Endodermal cell (in vitro differentiated cells): ENCODE measurements at places on chromosomes 11 and 22. TPM values are rescaled to one million over a fixed set of nuclear protein-coding genes. Genes with fewer than 3 reads are reported as not detected.

TRIM49C gene
- total RNA-seq = not detected in 3 replicates

CEP126 gene
- total RNA-seq = 1.6 and 1.9 TPM in 2 replicates

SCGB1A1 gene
- total RNA-seq = not detected in 3 replicates

PRRG4 gene
- total RNA-seq = 1.2 to 3.7 TPM (median 3.5 TPM) in 3 replicates

RFPL2 gene
- 1.8 to 2.9 TPM (median 2.1 TPM) in 3 replicates for total RNA-seq

KRTAP5-1 gene
- total RNA-seq = not detected in 3 replicates

WNT11 gene
- total RNA-seq = 0.53 to 2.3 TPM (median 0.65 TPM) in 3 replicates

SLC22A6 gene
- not detected in 3 replicates for total RNA-seq

CDC42EP2 gene
- 0.80 to 5.9 TPM (median 3.3 TPM) in 3 replicates for total RNA-seq

DNA sequence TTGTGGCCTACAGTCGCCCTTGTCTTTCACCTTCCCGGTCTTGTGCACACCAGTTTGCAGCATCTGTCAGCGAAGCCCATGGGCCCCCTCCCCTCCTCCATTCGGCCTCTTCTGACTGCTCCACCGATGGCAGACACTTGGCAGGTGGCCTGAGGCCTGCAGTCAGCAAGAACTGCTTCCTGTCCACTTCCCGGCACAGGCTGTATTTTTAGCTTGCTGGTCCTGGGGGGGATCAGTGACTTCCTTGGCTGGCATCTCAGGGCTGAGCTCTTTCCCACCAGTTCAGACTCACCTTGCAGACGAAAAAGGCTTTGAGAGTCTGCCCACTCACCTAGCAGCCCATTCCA, 106.4 kb downstream of the SYN3 start:
- DNase-seq = no peak

GRCh38 chr11:46661836-46662235, 38.6 kb downstream of the ARHGAP1 start:
- no peak for DNase-seq

- no peak for DNase-seq
These were observed 7.4 kb upstream of the NPTXR start for GRCh38 chr22:38850941-38851849.

GRCh38 chr11:19874266-19874665, 161.6 kb downstream of the NAV2 start:
- no peak for DNase-seq

DNA sequence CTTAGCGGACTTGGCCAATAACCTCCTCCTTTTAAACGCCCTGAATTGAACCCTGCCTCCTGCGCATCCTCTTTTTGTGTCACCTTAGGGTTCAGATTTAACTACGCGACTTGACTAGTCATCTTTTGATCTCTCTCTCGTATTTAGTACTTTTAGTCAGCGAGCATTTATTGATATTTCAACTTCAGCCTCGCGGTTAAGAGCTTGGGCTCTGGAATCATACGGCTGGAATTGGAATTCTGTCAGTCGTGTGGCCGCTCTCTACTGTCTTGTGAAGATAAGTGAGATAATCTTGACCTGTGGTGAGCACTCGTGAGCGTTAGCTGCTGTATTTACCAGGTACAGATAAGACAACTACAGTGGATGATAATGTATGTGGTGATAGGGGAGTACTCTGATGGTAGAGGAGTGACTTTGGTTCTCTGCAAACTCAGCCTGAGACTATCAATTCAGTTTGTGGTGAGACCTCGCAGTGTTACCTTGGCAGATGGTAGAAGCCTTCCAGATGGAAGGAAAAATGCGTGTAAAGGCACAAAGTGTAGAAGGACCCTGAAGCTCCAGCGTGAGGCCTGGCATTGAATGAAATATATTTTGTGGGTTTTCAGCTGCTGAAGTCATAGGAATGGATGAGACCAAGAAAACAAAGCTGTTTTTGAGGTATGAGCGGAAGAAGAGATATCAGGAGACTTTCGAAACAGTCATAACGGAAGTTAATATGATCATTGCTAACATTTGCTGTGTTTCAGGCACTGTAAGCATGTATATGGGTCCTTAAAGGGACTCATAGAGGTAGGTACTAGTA, 682 bp downstream of the ATM start:
- no peak for DNase-seq

DNA sequence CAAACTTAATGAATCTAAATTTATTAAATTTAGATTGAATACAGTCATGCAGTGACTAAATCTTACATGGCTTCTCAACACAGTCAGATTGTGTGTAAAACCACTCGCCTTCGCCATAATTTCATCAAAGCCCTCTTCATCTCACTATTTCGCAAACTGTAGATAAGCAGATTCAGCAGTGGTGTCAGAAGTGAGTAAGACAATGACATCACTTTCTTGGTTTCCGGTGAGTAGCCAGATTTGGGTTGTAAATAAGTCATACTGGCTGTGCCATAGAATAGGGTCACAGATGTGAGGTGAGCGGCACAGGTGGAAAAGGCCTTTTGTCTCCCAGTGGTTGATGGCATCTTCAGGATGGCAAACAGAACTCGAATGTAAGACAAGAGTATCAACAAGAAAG, 3.4 kb downstream of the OR10A6 start:
- no peak for DNase-seq

DNA sequence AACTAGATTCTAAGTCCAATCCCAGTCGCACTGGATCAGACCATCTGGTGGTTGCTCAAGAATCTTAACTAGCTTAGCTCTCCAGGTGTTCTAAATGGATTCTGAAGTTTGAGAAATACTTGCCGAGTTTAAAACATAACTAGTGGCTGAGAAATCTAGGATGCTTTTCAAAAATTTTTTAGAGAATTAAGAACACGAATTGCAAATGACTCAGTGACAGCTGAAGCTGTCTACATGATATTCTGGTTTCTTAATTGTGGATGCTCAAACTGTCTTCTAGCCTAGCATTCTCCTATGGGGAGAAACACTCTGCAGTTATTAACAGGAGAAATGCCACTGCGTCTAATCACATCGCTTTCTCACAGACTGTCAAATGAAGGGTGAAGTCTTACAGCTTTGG, 20.2 kb upstream of the TP53AIP1 start:
- DNase-seq = no peak

DNA sequence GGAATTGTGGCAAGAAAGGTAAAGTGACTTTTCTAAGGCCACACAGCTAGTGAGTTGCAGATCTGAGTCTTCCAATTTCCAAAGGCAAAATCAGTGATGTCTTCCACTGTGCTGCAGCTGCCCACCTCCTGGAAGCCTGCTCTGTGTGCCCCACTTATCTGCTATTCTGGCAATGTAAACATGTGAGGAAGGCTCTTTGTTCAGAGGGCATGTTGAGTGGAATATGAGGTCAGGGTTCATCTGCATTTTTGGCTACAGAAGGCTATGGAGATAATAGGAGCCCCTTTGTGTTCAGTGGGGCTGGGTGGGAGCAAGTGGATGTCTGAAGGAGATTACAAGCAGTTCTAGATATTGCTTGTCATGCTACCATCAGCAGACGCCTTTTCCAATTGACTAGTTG, 396.2 kb downstream of the BUD13 start:
- DNase-seq = no peak

DNA sequence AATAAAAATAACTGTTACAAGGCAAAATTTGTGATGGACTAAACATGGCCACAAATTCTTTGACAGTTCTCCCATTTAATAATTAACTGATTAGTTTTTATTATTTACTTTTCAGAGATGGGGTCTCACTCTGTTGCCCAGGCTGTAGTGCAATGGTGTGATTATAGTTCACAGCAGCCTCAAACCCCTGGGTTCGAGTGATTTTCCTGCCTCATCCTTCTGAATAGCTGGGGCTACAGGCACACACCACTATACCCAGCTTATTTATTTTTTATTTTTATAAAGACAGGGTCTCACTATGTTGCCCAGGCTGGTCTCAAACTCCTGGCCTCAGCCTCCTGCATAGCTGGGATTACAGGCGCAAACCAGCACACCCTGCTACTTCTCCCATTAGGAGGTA, 4.5 kb upstream of the PATL1 start:
- DNase-seq = no peak

DNA sequence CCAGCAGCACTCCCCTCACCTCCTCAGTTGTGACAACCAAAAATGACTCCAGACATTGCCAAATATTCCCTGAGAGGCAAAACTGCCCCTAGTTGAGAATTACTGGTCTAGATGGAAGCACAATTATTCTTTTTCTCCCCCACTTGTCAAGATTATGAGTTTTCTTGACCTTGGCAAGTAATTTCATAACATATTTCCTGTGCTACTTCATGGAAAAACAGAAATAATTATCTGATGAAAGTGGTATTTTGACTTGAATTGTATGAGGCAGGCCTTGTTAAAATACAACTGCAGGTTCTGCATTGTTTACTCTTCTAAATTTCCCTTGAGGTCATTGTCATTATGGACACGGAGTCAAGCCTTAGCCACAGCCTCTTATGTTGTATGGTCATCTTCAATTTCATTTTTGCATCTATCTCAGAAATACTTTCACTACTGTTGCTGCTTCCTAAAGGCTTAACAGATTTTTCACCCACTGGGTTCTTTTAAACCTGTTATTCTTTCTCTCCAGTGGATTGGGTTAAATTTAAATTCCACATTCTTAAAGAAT, 32.2 kb upstream of the LDLRAD3 start:
- DNase-seq = peak; percentile 10

- DNase-seq = no peak
These were observed 32.9 kb downstream of the PPME1 start for GRCh38 chr11:74203966-74204365.

DNA sequence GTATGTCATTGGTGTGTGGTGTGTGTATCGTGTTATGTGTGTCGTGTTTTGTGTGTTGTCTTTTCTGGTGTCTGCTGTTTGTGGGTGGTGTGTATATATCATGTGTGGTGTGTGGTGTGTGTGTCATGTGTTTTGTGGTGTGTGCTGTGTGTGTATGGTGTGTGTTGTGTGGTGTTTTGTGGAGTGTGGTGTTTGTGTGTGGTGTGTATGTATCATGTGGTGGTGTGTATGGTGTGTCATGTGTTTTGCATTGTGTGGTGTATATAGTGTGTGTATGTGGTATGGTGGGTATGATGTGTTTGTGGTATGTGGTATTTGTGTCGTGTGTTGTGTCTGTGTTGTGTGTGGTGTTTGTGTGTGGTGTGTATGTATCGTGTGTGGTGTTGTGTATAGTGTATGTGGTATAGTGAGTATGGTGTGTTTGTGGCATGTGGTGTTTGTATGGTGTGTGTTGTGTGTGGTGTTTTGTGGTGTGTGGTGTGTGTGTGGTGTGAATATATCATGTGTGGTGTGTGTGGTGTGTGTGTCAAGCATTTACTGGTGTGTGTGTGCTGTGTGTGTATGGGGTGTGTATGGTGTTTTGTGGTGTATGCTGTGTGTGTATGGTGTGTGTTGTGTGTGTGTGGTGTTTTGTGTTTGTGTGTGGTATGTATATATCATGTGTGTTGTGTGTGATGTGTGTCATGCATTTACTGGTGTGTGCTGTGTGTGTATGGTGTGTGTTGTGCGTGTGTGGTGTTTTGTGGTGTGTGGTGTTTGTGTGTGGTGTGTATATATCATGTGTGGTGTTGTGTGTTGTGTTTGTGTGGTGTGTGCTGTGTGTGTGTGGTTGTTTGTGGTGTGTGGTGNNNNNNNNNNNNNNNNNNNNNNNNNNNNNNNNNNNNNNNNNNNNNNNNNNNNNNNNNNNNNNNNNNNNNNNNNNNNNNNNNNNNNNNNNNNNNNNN, 12.7 kb downstream of the PIM3 start:
- DNase-seq = no peak

- DNase-seq = no peak
These were observed 35.8 kb upstream of the HSD17B12 start for GRCh38 chr11:43644621-43645299.

- no peak for DNase-seq
These were observed 8.1 kb downstream of the ARHGAP8 start for GRCh38 chr22:44760476-44760875.

GRCh38 chr22:23105919-23106318, 35.6 kb downstream of the GNAZ start:
- DNase-seq = no peak

DNA sequence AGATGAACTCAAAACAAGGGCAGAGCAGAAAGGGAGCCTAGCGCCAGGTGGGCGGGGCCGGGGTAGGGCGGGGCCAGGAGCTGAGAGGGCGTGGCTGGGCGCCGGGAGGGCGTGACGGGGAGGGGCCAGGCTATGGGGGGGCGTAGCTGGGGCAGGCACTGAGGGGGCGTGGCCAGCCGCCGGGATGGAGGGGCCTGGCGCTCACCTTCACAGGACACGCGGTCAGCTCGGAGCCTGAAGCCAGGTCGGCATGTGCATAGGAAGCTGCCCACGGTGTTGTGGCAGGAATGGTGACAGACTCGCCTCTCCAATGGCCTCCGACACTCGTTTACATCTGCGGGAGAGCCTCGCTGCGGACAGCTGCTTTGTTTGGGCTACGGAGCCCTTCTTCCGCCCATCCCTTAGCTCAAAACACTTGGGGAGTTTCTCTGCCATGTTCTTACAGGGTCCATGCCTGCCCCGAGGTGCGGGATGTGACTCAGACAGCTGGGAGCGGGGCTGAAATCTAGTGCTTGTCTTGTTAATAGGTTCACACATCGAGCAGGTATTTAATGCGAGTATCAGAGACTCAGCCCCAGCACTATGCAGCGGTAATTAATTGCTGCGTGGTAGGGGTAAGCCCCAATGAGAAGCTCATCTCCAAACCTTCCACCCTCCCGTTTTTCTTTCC, 13.4 kb downstream of the VWCE start:
- DNase-seq = peak; percentile 97

DNA sequence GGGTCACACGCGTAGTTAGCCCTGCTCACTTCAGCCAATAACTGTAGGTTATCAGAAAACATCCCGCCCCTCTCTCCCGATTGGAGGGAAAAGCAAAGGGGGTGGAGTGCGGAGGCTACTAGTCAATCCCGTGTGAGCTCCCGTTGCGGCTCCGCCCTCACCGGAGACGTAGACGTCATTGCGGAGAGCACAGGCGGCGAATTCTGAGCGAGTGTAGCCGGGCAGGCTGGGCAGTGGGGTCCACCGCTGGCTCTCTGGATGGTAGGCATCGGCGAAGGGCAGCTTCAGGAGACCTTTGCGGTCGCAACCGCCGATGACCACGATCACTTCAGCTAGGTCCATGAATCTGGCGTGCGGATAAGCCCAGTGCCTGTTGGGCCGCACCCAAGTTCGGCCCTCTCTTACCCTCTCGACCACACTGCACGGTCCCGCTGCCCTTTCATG, 4.7 kb downstream of the KLHL35 start:
- peak; percentile 83 for DNase-seq

GRCh38 chr22:43521716-43522115, 109.9 kb downstream of the MPPED1 start:
- no peak for DNase-seq

- peak; percentile 93 for DNase-seq
These were observed 2.3 kb downstream of the RASL10A start for GRCh38 chr22:29313126-29313575.
